ENCODE measurements at places on chromosomes 7 and 10. TPM values are rescaled to one million over a fixed set of nuclear protein-coding genes. Genes with fewer than 3 reads are reported as not detected.
A peak's percentile ranks its signal among the peaks of the same experiment; 100 is the strongest.

GALNT17 gene
- 2.4 TPM for total RNA-seq

C7orf57 gene
- total RNA-seq = 0.63 TPM

ZNF804B gene
- total RNA-seq = 0.19 TPM

HOGA1 gene
- total RNA-seq = 28.8 TPM

GARIN1A gene
- 2.5 TPM for total RNA-seq

RPEL1 gene
- total RNA-seq = not detected

GNAT3 gene
- not detected for total RNA-seq

DNAJC12 gene
- total RNA-seq = 2.5 TPM

ZNF786 gene
- total RNA-seq = 8.0 TPM

PON1 gene
- total RNA-seq = not detected

GRCh38 chr10:129104266-129105045 lies 362.6 kb upstream of the MGMT start:
- H3K27me3 ChIP-seq = no peaks in the 10 kb centered on the region
- no peak for DNase-seq
- no peak overlapping the region for H3K27ac ChIP-seq
- H3K4me3 ChIP-seq = no peak overlapping the region
- no peaks in the 10 kb centered on the region for H3K4me1 ChIP-seq

- no peaks in the 10 kb centered on the region for H3K27me3 ChIP-seq
- no peak overlapping the region for H3K4me3 ChIP-seq
- H3K27ac ChIP-seq = no peak overlapping the region
These were observed 13.1 kb downstream of the BLVRA start for GRCh38 chr7:43771573-43771972.

DNA sequence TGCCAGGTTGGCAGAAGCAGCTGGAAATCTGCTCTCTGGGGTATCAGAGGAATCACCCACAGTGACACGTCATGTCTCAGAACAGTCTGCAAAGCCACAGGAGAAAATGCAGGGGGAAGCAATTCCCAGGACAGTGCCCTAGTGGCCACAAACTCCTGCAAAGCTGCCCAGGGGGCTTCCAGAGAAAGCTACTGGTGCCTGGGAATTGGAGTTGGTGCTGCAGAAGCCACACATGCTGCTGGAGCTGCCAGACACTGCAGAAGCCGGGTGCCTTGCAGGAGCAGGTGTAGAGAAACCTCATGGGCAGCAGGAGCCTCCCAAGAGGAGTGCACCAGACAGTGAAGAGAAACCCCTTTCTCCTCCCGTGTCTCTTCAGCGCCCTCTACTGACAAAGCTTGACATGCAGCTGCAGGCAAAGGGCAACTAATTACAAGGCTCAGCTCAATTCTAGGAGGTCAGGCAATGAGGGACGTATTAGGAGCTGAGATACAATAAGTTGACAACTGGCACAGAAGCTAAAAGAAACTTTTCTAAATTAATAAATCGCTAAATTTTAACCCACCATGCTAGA lies 30.2 kb upstream of the NUB1 start:
- H3K4me1 ChIP-seq = no peaks in the 10 kb centered on the region
- H3K4me3 ChIP-seq = no peak overlapping the region
- no peaks in the 10 kb centered on the region for H3K36me3 ChIP-seq
- H3K27me3 ChIP-seq = no peaks in the 10 kb centered on the region
- H3K27ac ChIP-seq = no peak overlapping the region
- DNase-seq = no peak

GRCh38 chr10:63437116-63437949 lies 28.4 kb downstream of the JMJD1C start:
- H3K27me3 ChIP-seq = no peaks in the 10 kb centered on the region
- no peak overlapping the region for H3K4me3 ChIP-seq
- H3K36me3 ChIP-seq = no peaks in the 10 kb centered on the region
- H3K27ac ChIP-seq = no peak overlapping the region
- H3K4me1 ChIP-seq = no peaks in the 10 kb centered on the region

- H3K27ac ChIP-seq = no peak overlapping the region
- no peaks in the 10 kb centered on the region for H3K4me1 ChIP-seq
- peaks cover 7% of the 10 kb centered on the region for H3K36me3 ChIP-seq
- H3K4me3 ChIP-seq = no peak overlapping the region
- H3K27me3 ChIP-seq = no peaks in the 10 kb centered on the region
These were observed 3.0 kb downstream of the GUSB start for GRCh38 chr7:65978891-65979582.

- H3K27me3 ChIP-seq = no peaks in the 10 kb centered on the region
- no peak for DNase-seq
- no peak overlapping the region for H3K4me3 ChIP-seq
- no peak overlapping the region for H3K27ac ChIP-seq
These were observed 31.3 kb downstream of the GBX1 start for GRCh38 chr7:151135866-151136843.

GRCh38 chr10:13810568-13810967 lies 223.8 kb downstream of the PRPF18 start:
- no peaks in the 10 kb centered on the region for H3K36me3 ChIP-seq
- no peaks in the 10 kb centered on the region for H3K4me1 ChIP-seq
- H3K4me3 ChIP-seq = no peak overlapping the region

DNA sequence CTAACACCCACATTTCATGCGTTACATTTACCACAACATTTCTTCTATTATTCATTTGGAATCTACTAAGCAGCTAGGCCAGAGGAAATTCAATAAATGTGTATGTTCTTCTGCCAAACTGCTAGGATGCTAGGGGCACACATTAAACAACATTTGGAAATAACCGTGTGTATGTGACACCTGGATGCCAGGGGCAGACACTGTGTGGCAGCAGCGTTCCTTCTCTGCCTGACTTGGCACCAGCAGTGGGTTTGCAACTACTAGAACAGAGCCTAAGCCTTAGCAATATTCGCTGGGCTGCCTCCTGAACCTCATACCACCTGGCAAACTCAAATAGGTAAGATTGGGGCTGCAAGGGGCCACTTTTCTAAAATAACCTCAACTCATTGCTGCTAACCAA lies 182.1 kb downstream of the CHCHD3 start:
- H3K4me3 ChIP-seq = no peak overlapping the region
- H3K36me3 ChIP-seq = no peaks in the 10 kb centered on the region
- DNase-seq = no peak
- no peak overlapping the region for H3K27ac ChIP-seq
- no peaks in the 10 kb centered on the region for H3K27me3 ChIP-seq
- H3K4me1 ChIP-seq = no peaks in the 10 kb centered on the region

GRCh38 chr7:101169110-101169837 lies 3.9 kb upstream of the VGF start:
- H3K4me1 ChIP-seq = peaks cover 17% of the 10 kb centered on the region
- no peak for DNase-seq
- no peak overlapping the region for H3K27ac ChIP-seq
- H3K27me3 ChIP-seq = peaks cover 73% of the 10 kb centered on the region

GRCh38 chr7:55254596-55255495 lies 110.3 kb upstream of the LANCL2 start:
- DNase-seq = peak; percentile 91
- no peak overlapping the region for H3K27ac ChIP-seq
- H3K27me3 ChIP-seq = peaks cover 5% of the 10 kb centered on the region

DNA sequence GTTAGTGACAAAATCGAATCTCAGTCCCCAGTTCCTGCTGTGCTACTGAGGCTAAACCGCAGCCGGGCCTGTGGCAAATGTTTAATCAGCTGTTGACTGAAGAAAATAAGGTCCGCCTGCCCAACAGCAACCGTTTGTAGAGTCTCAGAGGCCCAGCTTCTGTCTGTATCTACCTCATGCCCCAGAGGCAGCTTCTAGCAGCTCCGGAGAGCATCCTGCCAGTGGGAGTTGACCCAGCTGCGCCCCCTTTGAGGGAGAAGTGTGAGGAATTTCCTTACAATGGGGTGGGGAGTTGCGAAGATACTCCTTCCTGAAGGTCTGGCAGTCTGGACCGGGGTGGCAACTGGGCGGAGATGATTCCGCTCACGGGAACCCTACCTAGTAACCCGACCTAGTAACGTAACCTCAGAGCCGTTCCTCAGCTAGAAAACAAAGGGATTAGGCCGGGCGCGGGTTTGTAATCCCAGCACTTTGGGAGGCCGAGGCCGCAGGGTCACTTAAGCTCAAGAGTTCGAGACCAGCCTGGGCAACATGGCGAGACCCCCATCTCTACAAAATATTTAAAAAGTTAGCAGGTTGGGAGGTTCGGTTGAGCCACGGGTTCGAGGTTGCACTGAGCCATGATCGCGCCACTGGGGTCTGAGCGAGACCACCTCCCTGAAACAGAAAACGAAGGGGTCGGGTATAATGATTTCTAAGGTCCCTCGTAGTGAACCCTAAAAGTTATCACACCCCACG lies 846 bp upstream of the ZNF775 start:
- H3K4me3 ChIP-seq = peak overlapping the region; percentile 85
- H3K27me3 ChIP-seq = no peaks in the 10 kb centered on the region
- H3K4me1 ChIP-seq = no peaks in the 10 kb centered on the region

DNA sequence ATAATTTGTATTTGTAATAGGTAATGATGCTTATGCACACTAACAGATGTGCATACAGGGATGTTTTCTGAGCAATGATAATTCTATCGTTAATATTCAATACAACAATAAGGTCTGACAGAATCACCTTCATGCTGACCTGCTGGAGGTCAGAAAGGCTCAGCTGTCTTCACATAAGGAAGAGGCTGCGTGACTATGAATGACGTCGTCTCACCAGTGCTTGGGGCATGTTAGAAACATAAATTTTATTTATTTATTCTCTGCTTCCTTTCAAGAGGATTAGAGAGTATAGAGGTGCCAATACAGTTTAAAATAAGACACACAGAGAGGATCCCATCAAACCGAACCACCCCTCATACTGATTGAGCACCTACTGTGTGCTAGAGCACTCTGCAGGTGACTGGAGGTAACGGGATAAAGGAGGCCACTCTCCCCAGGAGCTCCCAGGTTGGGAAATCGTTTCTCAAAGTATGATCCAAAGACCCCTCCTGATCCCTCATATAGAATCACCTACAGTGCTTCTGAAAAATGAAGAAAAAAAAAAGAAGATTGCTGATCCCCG lies 265.6 kb upstream of the NPVF start:
- DNase-seq = no peak
- H3K27me3 ChIP-seq = no peaks in the 10 kb centered on the region
- no peaks in the 10 kb centered on the region for H3K4me1 ChIP-seq
- H3K36me3 ChIP-seq = no peaks in the 10 kb centered on the region

GRCh38 chr10:98555021-98555619 lies 108.4 kb upstream of the HPS1 start:
- H3K4me1 ChIP-seq = no peaks in the 10 kb centered on the region
- H3K27ac ChIP-seq = no peak overlapping the region
- H3K27me3 ChIP-seq = no peaks in the 10 kb centered on the region
- peak; percentile 41 for DNase-seq

DNA sequence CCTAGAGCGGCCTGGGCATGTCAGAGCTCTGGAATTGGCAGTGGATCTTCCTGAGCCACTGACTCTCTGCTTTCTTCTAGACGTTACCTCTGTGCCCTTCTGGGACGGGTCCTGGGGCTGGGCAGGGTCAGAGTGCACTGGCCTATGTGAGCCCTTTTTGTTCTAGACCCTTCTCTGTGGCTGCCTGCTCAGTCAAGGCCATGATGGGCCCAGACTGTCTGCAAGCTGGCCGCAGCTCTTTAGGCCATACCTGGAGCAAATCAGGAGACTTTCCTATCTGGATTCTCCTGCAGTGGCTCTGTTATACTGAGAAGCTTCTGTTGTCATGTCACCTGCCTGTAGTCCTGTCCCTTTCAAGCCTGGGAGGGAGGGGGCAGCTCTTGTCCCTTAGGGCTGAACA lies 70.1 kb downstream of the ADCY1 start:
- H3K4me3 ChIP-seq = no peak overlapping the region
- DNase-seq = no peak
- H3K4me1 ChIP-seq = no peaks in the 10 kb centered on the region
- no peak overlapping the region for H3K27ac ChIP-seq

DNA sequence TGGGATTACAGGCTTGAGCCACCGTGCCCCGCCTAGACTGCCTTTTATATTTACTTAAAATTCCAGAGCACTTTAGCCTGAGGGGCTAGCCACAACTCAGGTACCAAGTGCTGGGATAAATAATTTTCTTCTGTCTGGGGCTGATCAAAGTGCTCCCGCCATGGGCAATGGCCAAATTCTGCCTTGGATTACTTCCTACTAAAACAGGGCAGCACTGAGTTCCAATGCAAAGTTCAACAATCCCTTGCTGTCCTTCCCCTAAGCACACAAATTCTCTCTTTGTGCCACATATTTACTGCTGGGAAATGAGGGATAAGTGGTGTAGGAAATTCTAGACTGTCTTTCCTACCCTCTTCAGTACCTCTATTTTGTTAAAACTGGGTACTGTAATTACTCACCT lies 34.4 kb upstream of the ZNF92 start:
- no peak for DNase-seq
- H3K27me3 ChIP-seq = no peaks in the 10 kb centered on the region
- no peak overlapping the region for H3K27ac ChIP-seq
- no peak overlapping the region for H3K4me3 ChIP-seq
- no peaks in the 10 kb centered on the region for H3K36me3 ChIP-seq

- DNase-seq = peak; percentile 34
- no peaks in the 10 kb centered on the region for H3K27me3 ChIP-seq
- no peak overlapping the region for H3K27ac ChIP-seq
- H3K4me1 ChIP-seq = no peaks in the 10 kb centered on the region
- no peaks in the 10 kb centered on the region for H3K36me3 ChIP-seq
These were observed 49.2 kb downstream of the SVIL start for GRCh38 chr10:29585488-29585976.

GRCh38 chr10:47383261-47384147 lies 589 bp downstream of the ZNF488 start:
- DNase-seq = no peak
- no peak overlapping the region for H3K27ac ChIP-seq
- peaks cover 2% of the 10 kb centered on the region for H3K4me1 ChIP-seq
- H3K4me3 ChIP-seq = peak overlapping the region; percentile 28
- no peaks in the 10 kb centered on the region for H3K36me3 ChIP-seq
- H3K27me3 ChIP-seq = no peaks in the 10 kb centered on the region

DNA sequence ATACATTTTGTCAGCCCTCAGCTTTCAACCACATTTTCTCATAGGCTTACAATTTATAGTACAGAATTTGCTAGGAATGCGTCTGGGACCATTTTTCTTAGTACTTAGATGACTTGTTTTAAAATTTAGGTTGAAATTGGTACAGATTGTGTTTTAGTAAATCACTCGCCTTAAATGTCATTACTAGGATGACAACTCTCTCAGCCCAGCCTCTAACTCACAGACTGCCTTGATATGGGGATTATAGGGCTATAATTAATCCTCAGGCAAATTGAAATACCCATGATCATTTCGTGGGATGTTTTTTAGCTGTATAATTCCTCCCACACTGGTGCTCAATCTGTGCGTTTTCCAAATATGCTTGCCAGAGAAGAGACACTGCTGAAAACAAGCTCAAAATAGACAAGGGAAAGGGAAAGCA lies 299.7 kb upstream of the AKR1E2 start:
- no peak overlapping the region for H3K27ac ChIP-seq
- H3K27me3 ChIP-seq = no peaks in the 10 kb centered on the region
- no peaks in the 10 kb centered on the region for H3K36me3 ChIP-seq
- no peaks in the 10 kb centered on the region for H3K4me1 ChIP-seq
- no peak for DNase-seq

DNA sequence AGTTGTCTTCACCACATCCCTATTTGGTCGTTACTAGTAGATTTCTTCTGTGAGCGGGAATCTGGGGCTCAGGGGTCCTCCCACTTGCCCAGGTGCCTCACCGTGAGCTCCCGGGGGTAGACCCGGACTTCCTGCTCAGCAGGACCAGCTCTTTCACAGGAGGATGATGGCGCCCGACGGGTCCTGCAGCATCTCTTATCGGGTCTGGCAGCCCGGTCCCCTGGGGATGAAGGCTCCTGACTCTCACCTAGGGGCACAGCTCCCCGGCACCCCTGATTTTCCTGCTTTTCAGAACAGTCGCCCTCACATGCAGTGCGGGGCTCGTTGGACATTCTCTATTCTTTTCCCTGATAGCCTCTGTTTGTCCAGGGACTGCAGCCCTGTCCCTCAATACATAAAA lies 33.0 kb upstream of the SHH start:
- no peak overlapping the region for H3K4me3 ChIP-seq
- H3K27ac ChIP-seq = no peak overlapping the region
- H3K4me1 ChIP-seq = no peaks in the 10 kb centered on the region
- no peaks in the 10 kb centered on the region for H3K27me3 ChIP-seq

Data from kidney (tissue), 22 donors.